ENCODE measurements at places on chromosomes 6 and 20.
A peak's percentile ranks its signal among the peaks of the same experiment; 100 is the strongest.

- no peak for DNase-seq
Measured at GRCh38 chr20:39040116-39040515, 78.0 kb downstream of the DHX35 start.

- DNase-seq, result peak; percentile 72
Measured at GRCh38 chr20:50304501-50304856, 113.8 kb downstream of the CEBPB start.

DNA sequence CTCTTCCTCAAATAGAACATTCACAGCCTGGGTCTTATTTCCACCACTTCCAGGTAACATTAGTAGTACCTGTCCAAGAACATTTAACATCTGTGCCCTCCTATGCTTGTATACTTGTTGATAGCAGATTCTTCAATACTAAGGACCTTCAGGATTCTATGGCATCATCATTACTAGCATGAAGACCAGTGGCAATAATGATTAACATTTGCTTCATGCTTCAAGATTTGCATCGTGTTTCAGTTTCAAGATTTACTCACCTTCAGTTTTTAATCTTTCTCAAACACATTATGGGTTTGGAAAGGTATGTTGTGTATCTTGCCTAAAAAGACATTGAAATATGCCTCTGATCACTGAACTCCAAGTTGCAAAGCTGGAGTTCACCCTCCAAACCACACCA is 412.8 kb upstream of the NRSN1 start:
- DNase-seq, result no peak

GRCh38 chr6:130407032-130407431 is 41.2 kb downstream of the TMEM200A start:
- DNase-seq, result no peak

DNA sequence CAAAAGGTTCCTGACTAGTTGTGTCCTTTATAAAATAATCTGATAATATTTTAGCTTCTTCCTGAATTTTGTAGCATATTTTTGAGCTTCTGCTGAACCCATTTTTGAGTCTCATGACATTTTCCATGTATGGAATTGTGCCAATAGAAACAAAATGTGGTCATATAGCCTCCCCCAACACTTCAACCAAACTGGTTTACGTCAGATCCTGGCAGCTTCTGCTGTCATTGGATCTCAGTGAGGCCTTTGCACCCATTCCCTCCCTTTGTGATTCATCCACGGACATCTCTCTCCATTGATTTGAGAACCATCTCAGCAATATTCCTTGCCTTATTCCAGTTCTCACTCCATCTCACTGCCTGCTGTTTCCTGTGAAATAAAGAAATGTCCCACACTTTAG is 166.0 kb upstream of the PROKR2 start:
- DNase-seq, result no peak

- DNase-seq, result no peak
Measured at GRCh38 chr6:159395609-159396008, 226.4 kb downstream of the FNDC1 start.

GRCh38 chr20:41599699-41600104 is 18.5 kb downstream of the CHD6 start:
- DNase-seq, result no peak

- DNase-seq, result no peak
Measured at GRCh38 chr20:17142666-17143065, 84.2 kb upstream of the PCSK2 start.

GRCh38 chr20:1669304-1669703 is 11.7 kb upstream of the SIRPG start:
- peak; percentile 5 for DNase-seq

GRCh38 chr6:13666194-13667105 is 45.2 kb downstream of the RANBP9 start:
- DNase-seq, result peak; percentile 16

DNA sequence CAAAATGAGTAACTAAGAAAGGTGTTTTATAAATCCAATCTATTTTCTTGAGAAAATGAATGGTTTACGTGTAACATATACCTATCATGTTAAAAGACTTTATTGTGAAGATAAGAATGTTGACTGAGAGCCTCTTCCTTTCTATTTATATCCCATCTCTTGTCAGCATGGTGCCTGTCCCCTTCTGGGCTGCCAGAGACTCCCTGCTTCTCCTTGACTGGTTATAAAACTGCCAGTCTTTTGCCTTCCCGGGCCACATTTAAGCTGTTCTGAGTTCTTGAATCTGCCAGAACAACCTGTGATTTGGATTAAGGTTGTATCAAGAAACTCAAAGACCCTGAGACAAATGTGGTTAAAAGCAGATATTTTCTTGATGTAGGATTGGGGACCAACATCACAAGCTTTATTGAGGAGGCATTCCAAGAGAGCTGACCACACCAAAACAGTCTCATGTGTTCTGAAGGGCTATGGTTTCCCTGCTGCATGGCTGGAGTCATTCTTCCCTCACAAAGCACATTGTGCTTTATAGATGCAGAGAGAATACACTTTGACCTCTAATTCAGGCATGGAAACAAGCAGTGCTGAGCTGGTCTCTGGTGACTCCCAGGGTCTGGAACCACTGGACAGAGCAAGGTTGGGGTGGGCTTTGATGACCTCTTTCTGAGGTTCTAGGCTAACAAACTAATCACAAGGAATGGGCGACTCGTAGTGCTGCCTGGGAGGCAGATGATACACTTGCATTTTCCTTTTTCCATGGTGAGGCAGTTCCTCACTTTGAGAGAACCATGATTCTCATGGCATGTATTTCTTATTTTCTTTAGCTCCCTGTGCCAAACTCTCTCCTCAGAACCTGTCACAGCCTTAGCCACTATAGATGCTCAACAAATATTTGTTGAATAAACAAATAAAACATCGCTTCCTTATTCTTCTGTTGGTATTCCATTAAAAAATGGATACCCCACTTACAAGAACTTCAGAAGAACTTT is 205.0 kb upstream of the PREP start:
- DNase-seq, result peak; percentile 23

DNA sequence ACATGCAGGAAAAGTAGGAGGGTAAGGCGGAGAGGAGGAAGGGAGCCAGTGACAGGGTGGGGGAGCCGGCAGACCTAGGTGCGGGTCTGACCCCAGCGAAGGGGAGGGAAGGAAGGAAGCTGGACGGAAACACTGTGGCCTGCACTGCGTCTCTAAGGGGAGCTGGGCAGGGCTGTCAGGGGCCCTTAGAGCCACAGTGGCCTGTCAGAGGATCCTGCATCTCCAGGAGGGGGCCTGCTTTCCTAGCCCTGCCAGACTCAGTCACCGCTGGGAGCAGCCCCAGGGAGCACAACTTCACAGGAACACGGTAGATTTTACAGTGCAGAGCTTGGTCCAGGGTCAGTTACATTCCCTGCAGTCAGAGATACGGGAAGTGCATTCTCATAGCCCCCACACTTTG is 118.2 kb downstream of the PACRG start:
- no peak for DNase-seq

GRCh38 chr6:101404775-101405174 is 11.3 kb downstream of the GRIK2 start:
- no peak for DNase-seq

DNA sequence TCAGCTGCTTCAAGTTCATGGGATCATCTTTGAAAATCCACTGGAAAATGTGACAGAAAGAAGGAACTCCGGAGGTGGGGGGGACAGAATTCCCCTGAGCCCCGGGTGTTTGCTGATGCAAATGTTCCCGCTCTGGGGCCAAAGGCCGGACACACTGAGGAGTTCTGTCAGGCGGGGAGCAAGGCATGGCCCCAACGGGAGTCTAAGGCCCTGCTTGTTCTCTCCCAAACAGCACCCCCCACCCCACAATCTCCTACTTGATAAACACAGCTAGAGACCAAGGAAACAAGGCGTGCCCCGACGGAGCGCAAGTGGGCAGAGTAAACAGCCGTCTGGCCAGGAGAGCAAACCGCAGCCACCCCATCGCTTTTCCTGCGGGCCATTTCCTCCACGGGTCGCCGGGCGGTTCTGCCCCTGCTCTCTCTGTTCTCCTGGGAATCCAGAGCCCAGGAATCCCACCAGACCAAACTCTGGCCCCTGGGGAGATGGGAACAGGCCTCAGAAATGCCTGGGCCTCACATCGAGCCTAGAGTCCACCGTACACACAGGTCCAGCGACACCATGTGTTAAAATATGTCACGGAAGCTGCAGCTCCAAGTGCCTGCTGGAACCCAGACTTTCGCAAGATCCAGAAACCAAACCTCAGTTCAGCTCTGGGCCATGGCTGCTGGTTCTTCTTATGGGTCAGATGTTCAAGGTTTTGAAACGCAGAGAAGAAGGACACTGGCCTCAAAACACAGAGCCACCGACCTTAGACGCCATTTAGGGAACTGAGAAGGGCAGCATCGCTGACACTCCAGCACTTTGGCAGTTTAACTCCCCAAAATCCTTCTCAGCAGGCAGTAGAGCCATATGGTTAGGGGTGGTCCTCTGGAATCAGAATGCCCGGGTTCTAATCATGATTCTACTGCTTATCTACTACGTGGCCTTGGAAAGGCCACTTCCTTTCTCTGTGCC is 104.2 kb downstream of the PREX1 start:
- DNase-seq, result no peak

DNA sequence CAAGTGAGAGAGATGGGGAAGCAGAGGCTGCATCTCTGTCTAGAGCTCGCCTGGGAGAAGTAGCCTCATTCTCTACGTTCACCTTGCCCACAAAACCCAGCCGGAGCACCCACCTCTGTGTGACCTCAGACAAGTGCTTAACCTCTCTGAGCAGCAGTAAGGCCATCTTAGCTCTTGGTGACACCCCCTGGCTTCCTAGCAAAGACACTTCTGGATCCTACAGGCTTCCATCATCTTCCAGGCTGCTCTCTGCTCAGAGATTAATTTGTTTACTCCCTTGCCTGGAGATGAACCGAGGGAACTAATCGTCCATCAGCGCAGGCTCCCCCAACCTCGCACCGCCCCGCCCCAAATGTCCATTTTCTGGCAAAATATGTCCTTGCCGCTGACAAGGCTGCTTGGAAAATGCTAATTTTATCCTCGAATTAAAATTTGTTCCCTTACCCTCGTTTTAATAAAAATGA is 24.0 kb upstream of the CTNNBL1 start:
- no peak for DNase-seq

- DNase-seq, result no peak
Measured at GRCh38 chr20:10185741-10186558, 32.7 kb upstream of the SNAP25 start.

- DNase-seq, result no peak
Measured at GRCh38 chr6:157346373-157346772, 23.1 kb upstream of the TMEM242 start.

DNA sequence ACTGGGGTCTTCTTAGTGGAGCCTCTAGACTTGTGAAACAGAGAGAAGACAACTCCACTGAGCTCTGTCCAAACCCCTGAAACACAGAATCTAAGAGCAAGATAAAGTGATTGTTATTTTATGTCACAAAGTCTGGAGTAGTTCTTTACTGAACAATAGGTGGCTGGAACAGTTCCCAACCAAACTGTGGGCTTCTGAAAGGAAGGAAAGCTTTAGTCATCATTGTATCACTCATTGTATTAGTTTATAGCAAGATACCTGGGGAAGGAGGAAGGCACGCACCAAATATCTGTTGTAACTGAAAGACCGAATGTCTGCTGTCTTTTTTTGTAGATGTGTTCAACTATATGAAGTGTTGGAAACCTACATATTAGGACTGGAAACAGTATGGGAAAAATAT is 284.9 kb upstream of the TBX18 start:
- DNase-seq, result no peak

GRCh38 chr6:134995536-134995935 is 45.6 kb upstream of the ALDH8A1 start:
- no peak for DNase-seq

DNA sequence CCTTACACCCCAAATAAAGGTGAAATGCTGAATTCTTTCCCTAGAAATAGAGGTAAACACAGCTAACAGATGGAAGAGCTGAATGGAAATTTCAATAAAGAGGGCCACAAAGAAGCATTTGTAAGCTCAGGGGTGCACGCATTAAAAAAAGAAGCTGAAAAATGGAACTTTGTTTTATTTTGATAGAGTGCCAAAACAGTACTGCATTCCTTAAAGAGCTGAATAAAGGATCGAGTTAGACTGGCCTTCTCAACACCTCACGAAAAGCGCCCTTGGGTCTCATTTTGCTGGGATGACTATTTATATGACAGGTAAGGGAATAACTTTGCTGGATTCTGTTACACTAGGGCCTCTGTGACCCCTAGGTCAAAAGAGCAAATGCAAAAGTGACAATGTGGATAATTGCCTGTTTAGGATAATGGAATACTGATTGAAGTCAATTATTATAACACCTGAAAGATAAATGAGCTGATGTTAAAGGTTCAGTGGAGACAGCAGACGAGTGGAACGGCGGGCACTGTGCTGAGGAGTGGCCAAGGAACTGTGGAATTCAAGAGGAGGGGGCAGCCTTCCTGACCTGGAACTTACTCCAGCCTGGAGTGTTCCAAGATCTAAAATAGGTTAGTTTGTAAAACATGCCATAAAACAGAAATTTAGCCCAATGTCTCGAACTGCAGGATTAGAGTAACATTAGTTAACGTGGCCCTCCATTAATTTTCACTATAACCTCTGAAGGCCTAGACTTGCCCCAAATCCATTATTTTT is 168.4 kb downstream of the FOXC1 start:
- no peak for DNase-seq

DNA sequence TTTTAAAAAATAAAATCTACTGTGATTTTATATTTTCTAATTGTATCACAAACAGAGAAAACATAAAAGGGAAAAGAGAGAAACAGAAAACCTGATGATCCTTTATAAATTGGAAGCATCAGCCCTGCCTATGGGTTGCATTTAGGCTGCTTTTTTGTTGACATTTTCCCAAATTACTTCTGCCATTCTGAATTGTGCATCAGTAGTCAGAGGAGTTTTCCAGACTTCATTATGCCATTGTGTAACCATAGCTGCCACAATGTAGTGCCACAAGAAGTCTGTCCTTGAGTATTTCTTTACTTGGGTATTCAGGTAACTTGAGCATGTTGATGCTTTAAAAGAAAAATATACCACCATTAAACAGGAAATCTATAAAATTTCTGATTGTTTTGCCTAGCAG is 130.3 kb downstream of the HACE1 start:
- no peak for DNase-seq

- DNase-seq, result no peak
Measured at GRCh38 chr6:115706324-115706723, 354.4 kb downstream of the FRK start.

DNA sequence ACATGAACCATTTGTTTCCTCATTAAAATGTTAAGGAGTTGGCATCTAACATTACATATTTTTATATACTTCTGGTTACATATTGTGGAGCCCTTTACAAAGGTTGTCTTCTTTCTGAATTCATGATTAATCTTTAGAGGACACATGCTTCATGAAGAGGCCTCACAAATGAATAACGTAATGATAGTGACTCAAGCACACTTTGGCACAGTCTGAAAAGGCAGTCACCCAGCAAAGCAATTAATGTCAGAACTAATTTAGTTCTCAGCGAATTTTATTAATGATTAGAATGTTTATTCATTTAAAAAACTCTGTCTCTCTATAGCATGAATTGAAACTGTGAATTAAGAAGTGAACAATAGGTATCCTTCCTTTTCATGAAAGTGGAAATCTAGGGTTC is 854.2 kb downstream of the PHF3 start:
- no peak for DNase-seq

Data from astrocyte (in vitro differentiated cells and primary cell).